ENCODE measurements at places on chromosomes 1 and 21.

- H3K4me1 ChIP-seq, result peaks cover 12% of the 10 kb centered on the region
- peak overlapping the region; percentile 100 for H3K27ac ChIP-seq
- DNase-seq, result peak; percentile 98
- H3K27me3 ChIP-seq, result no peaks in the 10 kb centered on the region
These were observed 3.1 kb downstream of the USP48 start for GRCh38 chr1:21779613-21780521.

DNA sequence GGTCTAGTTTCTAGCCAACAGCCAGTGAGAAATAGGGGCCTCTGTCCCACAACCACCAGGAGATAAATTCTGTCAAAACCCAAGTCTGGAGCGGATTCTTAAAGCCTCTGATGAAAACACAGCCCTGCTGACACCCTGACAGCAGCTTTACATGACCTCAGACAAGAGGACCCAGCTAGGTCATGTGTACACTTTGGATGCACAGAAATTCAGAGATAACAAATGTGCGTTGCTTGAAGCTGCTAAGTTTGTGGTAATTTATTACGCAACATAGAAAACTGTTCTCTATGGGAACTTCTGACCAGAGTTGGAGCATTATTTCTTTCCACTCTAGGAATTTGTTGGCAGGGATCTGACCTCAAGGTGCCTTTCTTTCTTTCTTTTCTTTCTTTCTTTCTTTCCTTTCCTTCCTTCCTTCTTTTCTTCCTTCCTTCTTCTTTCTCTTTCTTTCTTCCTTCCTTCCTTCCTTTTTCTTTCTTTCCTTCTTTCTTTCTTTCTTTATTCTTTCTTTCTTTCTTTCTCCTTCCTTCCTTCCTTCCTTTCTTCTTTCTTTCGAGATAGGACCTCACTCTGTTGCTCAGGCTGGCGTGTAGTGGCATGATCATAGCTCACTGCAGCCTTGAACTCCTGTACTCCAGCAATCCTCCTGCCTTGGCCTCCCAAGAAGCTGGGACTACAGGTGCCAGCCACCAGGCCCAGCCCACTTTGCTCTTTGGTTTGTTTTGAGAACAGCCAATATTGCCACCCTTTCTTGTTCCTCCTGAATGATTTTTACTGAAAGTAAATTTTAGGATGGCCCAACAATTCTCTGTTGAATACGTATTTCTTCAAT lies 14.9 kb upstream of the HMGCS2 start:
- no peaks in the 10 kb centered on the region for H3K36me3 ChIP-seq
- no peak for DNase-seq
- H3K27me3 ChIP-seq, result no peaks in the 10 kb centered on the region

GRCh38 chr1:170562646-170563338 lies 30.8 kb downstream of the GORAB start:
- no peak overlapping the region for H3K4me3 ChIP-seq
- peak overlapping the region; percentile 1 for H3K27ac ChIP-seq
- H3K27me3 ChIP-seq, result no peaks in the 10 kb centered on the region
- H3K36me3 ChIP-seq, result no peaks in the 10 kb centered on the region
- H3K4me1 ChIP-seq, result no peaks in the 10 kb centered on the region

- H3K27me3 ChIP-seq, result no peaks in the 10 kb centered on the region
- H3K36me3 ChIP-seq, result peaks cover 17% of the 10 kb centered on the region
- H3K4me3 ChIP-seq, result no peak overlapping the region
- no peak for DNase-seq
- no peaks in the 10 kb centered on the region for H3K4me1 ChIP-seq
These were observed 21.7 kb downstream of the ARV1 start for GRCh38 chr1:231000639-231001038.

GRCh38 chr1:205700865-205701401 lies 20.6 kb upstream of the SLC45A3 start:
- H3K4me3 ChIP-seq, result no peak overlapping the region
- H3K36me3 ChIP-seq, result no peaks in the 10 kb centered on the region
- H3K27ac ChIP-seq, result no peak overlapping the region
- no peaks in the 10 kb centered on the region for H3K27me3 ChIP-seq
- no peaks in the 10 kb centered on the region for H3K4me1 ChIP-seq

- no peak overlapping the region for H3K4me3 ChIP-seq
- DNase-seq, result no peak
- H3K4me1 ChIP-seq, result no peaks in the 10 kb centered on the region
- H3K27ac ChIP-seq, result no peak overlapping the region
These were observed 47.1 kb upstream of the KCNE1 start for GRCh38 chr21:34559089-34559631.

DNA sequence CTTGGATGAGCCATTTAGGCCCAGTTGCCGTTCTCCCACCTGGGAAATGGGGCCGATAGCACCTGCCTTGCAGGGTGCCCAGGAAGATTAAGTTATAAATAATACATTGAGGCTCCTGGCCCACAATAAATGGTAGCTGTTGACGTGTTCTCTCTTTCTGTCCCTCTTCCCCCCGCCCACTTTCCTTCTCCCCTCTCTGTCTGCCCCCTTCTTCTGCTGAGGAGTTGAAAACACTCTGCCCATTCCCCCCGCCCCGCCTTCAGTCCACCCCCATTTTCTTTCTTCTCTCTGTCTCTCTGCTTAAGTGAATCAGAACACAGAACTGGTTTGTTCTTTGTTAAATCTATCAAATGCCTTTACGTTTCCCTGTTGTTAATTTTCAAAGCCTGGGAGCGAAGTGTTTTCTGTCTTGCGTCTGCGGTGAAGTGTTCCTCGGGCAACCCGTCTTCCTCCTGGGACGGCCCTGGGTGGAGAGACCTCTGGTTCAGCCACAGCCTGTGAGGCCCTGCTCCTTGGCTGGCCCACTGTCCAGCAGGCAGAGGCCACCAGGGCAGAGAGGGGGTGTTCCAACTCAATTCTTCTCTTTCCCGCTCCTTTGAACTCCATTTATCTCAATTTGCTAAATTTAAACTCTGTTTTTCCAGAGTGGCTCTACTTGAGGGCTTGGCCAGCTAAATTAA lies 29.3 kb upstream of the SELENON start:
- H3K36me3 ChIP-seq, result no peaks in the 10 kb centered on the region
- H3K27me3 ChIP-seq, result peaks cover 5% of the 10 kb centered on the region
- H3K27ac ChIP-seq, result no peak overlapping the region

GRCh38 chr1:169487133-169487532 lies 1.4 kb upstream of the SLC19A2 start:
- no peaks in the 10 kb centered on the region for H3K36me3 ChIP-seq
- no peak overlapping the region for H3K27ac ChIP-seq
- H3K27me3 ChIP-seq, result no peaks in the 10 kb centered on the region
- no peak for DNase-seq
- H3K4me3 ChIP-seq, result peak overlapping the region; percentile 59

DNA sequence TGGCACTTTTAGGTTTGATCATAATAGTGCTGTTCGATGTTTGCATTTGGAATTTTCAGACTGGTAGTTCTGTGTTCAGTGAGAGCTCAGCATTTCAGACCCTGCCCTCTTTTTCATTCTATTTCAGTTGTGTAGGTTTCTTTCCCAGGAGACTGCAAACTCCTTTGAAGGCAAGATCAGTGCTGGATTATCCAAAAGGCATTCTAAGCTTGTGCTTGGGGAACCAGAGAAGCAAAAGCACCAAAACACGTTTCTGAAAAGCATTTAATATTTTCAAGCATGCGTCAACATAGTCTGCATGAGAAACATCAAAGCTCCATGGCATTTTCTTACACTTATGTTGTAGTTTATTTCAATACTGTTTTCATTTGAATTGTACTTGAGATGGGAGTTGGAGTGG lies 292.1 kb downstream of the SDCCAG8 start:
- no peaks in the 10 kb centered on the region for H3K36me3 ChIP-seq
- no peak for DNase-seq
- H3K27ac ChIP-seq, result no peak overlapping the region
- H3K4me1 ChIP-seq, result no peaks in the 10 kb centered on the region

DNA sequence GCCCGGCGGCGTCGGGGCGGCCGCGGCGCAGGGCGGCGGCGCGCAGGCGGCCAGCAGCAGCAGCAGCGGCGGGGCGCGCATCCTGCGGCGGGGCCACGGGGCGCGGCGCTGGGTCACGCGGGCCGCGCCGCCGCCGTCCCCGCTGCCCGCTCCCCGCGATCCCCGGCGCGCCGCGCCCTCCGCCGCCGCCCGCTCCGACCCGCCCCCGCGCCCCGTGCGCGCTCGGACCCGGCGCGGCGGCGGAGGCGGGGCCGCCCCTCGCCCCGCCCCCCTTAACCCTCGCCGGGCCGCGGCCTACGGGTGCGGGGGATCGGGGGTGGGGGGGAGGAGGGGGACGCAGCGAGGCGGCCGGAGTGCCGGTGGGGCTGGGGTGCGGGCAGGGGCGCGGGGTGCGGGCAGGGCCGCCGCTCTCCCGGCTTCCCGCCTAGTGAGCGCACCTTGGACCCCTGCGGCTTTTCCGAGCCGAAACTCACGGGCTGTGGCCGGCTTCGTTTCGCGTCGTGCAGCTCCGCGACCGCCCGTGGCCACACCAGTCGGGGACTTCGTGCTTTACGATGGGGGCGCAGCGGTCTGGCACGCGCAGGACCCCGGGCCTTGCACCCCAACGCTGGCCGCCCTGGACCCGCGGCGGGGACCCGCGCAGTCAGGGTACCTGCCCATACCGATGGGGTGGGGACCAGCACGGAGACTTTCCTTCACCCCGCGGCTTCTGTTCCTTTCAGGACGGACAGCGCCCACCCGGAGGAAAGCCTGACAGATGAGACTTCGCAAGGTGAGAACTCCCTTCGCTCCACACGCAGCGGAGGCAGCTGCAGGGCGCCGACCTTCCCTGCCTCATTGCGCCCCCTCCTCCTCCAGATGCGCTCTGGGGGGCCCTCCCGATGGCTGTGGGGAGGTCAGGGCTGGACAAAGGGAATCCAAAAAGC lies at the start of gene FNDC10:
Gene FNDC10, minus strand, starts transcription at position 201 of the 926 bp plus-strand sequence. Its CDS starts 120 bp downstream, at position 81.
- no peak within 1 kb of the TSS for H3K4me3 ChIP-seq
- peaks cover 2% of the 10 kb centered on the region for H3K27me3 ChIP-seq
- peaks cover 40% of the 10 kb centered on the region for H3K4me1 ChIP-seq
- H3K36me3 ChIP-seq, result no peaks in the 10 kb centered on the region
- H3K27ac ChIP-seq, result no peak within 1 kb of the TSS

DNA sequence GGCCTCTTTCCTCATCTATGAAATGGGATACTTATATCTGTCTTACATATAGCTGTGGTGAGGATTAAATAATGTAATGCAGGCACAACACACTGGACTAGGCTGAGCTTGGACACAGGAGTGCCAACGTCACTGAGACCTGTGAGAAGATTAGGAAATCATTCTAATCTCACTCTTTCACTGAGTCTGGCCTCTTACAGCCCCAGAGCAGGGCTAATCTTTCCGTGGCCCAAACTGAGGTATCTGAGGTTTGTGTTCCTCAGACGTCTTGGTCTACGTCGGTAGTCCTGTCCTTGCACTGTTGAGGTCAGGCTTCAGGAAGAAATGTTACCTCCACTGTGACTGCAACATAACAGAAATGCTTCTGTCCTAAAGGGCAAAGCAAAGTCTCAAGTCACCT lies 22.6 kb upstream of the A3GALT2 start:
- DNase-seq, result no peak
- no peak overlapping the region for H3K4me3 ChIP-seq
- H3K36me3 ChIP-seq, result no peaks in the 10 kb centered on the region
- peaks cover 32% of the 10 kb centered on the region for H3K4me1 ChIP-seq
- H3K27me3 ChIP-seq, result no peaks in the 10 kb centered on the region

DNA sequence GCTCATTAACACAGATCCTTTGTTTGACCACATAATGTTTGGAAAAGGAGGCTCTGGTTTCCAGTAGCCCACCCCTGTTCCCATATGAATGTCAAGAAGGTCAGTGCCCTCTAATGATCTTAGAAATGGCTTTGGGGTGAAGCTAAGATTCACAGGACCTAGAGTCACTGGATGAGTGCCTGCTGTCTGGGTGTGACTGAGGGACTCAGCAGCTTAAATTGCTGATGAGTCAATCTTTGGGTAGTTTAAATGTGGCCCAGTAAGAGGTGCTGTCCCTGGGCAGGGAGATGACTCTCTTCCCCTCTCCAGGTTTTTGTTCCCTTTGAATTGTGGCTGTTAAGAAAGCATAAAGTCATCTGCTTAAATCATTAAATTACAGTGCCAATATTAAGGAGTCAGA lies 50.6 kb downstream of the L1TD1 start:
- no peak overlapping the region for H3K4me3 ChIP-seq
- H3K27me3 ChIP-seq, result peaks cover 2% of the 10 kb centered on the region
- H3K36me3 ChIP-seq, result no peaks in the 10 kb centered on the region

- DNase-seq, result no peak
- no peaks in the 10 kb centered on the region for H3K4me1 ChIP-seq
- H3K27me3 ChIP-seq, result no peaks in the 10 kb centered on the region
- H3K36me3 ChIP-seq, result no peaks in the 10 kb centered on the region
These were observed 202.4 kb downstream of the DNAH14 start for GRCh38 chr1:225131869-225132268.

DNA sequence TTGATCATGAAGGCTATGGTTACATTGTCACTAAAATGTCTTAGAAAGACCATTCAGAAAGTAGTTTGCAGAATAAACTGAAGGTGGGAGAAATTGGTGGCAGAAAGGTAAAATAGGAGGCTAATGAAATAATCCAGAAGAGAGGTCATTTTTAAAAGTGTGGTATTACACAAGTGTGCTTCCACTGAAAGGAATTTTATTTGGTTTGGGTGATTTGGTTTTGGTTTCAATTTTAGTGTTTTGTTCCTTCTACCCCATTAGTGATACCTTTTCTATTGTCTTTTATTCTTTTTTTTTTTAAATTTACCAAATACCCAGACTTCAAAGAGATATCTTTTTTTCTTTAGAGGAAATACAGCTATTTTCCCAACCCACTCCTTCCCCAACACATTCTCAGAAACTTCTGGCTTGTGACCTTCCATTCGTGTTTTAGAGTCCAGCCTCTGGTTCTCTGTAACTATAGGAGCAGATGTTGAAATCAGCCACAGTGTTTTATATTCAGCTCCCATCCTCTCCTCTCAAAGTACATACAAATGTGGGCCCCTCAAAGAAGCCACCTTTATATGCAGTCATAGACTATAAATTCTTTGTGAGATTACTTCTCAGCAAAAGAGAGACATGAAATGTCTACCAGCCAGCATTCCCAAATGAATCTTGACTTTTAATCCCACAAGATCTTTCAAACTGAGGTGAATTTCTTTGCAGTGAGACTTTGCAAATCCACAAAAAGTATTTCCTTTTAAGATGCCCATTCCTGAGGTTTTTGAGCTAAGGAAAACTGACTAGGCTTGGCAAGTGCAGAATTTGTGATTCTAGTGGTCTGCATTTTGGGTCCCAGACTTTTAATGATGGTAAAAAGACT lies 42.0 kb upstream of the PALMD start:
- no peaks in the 10 kb centered on the region for H3K27me3 ChIP-seq
- no peaks in the 10 kb centered on the region for H3K4me1 ChIP-seq
- no peak overlapping the region for H3K4me3 ChIP-seq
- no peak overlapping the region for H3K27ac ChIP-seq

Measured in GM12878 (cell line).